ENCODE measurements at places on chromosomes 12 and 14. TPM values are rescaled to one million over a fixed set of nuclear protein-coding genes. Genes with fewer than 3 reads are reported as not detected.

- no peak for DNase-seq
Measured at GRCh38 chr12:85642288-85642687, 193.9 kb downstream of the RASSF9 start.

- no peak for DNase-seq
Measured at GRCh38 chr14:99361596-99362215, 89.7 kb upstream of the BCL11B start.

CD27 gene
- total RNA-seq = 39.9 TPM

DNA sequence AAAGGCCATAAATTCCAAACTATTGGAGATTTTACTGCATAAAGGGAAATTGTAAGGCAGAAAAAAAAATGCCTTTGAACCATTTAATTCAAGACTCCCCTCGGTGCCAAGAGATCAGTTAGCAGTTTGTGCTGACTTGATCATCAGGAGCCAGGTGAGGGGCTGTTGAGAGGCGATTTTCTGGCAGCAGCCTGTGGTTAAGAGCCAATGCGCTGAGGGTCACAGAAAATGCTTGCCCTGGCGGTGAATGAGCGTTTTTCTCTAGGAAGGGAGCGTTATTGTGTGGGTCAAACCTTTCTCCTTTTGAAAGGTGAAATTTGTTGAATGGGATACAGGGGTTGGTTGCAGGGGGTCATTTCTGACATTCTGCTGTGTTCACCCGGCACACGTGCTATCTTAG lies 4.7 kb downstream of the SRRM4 start:
- no peak for DNase-seq
